GM03348 (cell line): ENCODE measurements at places on chromosomes 7 and 10.

- no peak for DNase-seq
Observed at GRCh38 chr7:104341546-104341945, 13.1 kb downstream of the LHFPL3 start.

GRCh38 chr10:15725603-15726002 is 5.9 kb upstream of the ITGA8 start:
- peak; percentile 80 for DNase-seq

DNA sequence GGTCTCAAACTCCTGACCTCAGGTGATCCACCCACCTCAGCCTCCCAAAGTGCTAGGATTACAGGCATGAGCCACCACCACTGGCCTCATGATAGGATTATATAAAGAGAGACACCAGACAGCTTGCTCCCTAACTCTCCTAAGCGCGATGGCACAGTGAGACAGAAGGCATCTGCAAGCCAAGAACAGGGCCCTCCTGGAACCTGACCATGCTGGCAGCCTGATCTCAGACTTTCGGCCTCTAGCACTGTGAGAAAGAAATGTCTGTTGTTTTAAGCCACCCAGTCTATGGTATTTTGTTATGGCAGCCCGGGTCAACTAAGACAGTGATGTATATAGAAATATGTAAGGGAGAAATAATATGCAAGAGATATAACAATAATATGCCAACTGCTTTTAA is 51.2 kb downstream of the SRPK2 start:
- no peak for DNase-seq

DNA sequence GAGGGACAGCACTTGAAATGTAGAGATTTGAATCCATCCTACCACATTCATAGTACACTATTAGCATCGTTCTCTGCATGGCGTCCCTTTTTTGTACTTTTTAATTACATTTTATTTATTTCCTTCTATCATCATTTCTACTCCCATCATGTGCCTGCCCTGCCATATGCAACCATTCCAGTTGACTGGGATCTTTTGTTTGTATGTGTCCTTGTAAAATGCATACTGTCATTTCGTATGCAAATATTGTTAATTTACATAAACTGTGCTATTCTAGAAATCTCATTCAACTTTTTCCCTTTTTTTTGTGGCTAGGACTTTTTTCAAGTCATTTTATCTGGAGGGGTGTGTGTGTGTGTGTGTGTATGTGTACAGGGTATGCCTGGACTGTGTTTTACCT is 57.9 kb downstream of the RAB11FIP2 start:
- no peak for DNase-seq

GRCh38 chr7:26311798-26312197 is 20.1 kb downstream of the SNX10 start:
- no peak for DNase-seq

- peak; percentile 85 for DNase-seq
Observed at GRCh38 chr10:15084502-15084922, 4.1 kb downstream of the ACBD7 start.

DNA sequence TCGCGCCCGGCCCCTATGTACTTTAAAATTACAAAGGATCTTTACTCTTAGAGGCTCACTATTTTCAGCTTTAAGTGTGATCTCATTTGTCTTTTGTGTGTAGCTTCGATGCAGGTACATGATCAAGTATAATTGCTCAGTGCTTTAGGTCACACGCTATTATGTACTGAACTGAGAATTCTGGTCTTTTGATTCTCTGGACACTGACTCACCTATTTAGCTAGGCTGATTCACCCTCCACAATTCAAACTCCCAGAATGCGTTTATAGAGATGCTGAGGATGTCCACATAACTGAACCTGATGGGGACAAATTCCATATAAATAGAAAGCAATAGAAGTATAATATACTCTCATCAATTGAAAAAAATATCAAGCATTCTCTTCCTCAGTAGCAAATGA is 57.8 kb downstream of the PRKCQ start:
- DNase-seq = no peak

DNA sequence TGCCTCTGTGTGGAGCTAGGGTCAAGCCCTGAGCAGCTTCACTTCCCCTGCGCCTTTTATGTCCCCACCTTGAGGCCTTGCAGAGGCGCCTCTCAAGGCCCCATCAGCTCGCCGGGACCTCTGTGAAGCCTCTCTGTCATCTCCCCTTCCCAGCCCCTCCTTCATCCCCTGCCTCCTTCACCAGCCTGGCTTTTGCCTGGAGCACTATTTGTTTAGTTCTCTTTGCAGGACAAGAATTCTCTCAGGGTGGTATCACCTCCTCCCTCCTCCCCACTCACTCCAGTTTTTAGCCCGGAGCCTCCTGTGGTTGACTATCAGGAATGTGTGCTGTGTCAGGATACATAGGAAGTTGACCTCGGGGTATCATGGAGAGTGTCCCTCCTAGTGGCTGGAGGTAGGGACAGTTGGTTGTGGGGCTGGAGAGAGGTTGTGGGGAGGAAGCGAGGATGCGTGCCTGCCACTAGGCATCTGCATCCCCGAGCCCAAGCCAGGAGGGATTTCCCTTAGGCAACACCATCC is 89.8 kb upstream of the ANLN start:
- no peak for DNase-seq

DNA sequence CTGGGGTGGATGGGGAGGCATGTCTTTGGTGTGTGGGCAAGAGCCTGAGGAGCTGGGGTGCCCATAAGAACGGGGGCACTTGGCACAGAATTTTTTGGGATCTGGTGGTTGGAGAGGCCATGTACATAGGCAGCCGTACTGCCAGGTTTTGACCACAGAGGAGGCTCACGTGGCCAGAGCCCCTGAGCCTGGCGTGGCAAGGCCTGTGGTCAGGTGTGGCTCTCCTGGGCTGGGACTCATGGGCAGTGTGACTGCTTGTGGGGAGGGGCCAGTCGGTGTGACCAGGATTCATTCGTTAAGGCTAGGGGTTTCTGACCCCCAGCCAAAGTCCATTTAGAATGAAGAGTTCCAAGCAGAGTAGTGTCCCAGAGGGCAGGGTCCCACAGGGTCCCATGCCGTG is 38.2 kb downstream of the AGAP3 start:
- DNase-seq = no peak

- DNase-seq = no peak
Observed at GRCh38 chr10:110370006-110370405, 65.3 kb upstream of the SMNDC1 start.

DNA sequence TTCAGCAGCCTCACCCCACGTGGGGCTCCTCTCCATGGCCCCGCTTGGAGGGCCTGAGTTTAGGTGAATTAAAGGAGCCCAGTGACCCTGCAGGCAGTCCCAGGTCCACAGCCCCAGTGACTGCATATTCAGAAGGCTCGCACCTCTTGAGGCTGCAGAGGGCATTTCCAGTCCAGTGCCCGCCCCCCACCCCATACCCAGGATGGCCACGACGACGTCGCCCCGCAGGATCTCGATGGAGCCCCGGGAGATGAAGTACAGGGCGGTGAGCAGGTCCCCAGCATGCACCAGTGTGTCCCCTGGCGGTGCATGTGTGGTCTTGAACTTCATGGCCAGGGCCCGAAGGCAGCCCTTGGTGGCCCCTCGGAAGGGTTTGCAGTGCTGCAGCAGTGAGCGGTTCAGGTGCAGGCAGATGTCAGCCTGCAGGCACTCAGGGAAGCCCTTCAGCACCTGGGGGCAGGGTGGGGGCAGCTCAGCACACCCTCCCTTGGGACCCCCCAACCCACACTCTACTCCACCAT is 28.1 kb downstream of the KCNH2 start:
- no peak for DNase-seq

- DNase-seq = no peak
Observed at GRCh38 chr10:34252111-34252510, 563.0 kb downstream of the PARD3 start.

GRCh38 chr7:16270844-16271243 is 150.5 kb downstream of the CRPPA start:
- no peak for DNase-seq
